Jurkat, Clone E6-1 (cell line): ENCODE measurements at places on chromosomes 16 and 17.

DNA sequence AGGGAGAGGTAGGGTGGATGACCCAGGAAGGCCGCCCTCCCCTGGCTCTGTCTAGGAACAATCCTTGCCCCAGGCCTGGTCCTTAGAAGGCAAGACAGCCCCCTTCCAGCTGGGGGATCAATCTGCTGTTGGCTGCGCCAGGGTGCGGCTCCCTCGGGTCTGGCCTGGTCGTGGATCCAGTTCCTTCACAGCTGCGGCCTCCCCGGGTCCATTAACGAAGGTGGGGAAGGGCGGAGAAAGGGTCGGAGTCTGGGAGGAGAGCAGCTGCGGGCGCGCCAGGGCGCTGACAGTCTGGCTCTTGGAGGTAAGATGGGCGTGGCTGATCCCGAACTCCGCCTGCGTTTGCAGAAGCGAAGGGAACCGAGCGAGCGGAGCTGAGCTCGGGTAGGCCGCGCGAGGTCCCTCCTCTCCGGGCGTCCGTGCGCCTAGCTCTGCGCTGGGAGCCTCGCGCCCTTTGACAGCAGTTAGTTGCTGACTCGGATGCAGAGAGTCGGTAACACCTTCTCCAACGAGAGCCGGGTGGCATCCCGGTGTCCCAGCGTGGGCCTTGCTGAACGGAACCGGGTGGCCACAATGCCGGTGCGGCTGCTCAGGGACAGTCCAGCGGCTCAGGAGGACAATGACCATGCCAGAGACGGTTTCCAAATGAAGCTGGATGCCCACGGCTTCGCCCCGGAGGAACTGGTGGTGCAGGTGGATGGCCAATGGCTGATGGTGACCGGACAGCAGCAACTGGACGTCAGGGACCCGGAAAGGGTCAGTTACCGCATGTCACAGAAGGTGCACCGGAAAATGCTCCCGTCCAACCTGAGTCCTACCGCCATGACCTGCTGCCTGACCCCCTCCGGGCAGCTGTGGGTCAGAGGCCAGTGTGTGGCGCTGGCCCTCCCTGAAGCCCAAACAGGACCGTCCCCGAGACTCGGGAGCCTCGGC lies at the start of gene HSPB9:
Gene HSPB9, plus strand, starts transcription at position 434 of the 933 bp plus-strand sequence. Its CDS starts 47 bp downstream, at position 481.
- DNase-seq = no peak

- DNase-seq = no peak
These were observed 2.0 kb upstream of the KRTAP2-3 start for GRCh38 chr17:41061964-41062363.

GRCh38 chr16:20860361-20860760 lies 39.8 kb downstream of the DCUN1D3 start:
- no peak for DNase-seq

DNA sequence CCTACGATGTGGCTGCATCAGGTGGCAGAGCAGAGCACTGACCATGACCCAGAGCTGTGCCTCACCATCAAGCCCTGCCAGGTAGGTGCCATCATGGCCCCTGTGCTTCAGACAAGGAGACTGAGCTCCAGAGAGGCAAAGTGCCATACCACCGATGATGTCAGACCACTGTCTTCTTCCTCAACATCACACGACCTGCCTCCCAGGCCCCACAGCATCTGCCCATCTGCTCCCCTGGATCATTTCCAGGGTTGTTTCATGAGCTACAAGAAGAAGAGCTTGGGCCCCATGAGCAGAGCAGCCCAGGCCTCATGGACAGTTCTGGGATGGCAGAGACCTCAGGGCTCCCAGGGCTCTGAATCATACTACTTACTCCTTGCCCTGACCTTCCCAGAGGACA lies 9.9 kb downstream of the XYLT1 start:
- no peak for DNase-seq

- DNase-seq = no peak
These were observed 11.9 kb downstream of the CTRL start for GRCh38 chr16:67919622-67920221.

DNA sequence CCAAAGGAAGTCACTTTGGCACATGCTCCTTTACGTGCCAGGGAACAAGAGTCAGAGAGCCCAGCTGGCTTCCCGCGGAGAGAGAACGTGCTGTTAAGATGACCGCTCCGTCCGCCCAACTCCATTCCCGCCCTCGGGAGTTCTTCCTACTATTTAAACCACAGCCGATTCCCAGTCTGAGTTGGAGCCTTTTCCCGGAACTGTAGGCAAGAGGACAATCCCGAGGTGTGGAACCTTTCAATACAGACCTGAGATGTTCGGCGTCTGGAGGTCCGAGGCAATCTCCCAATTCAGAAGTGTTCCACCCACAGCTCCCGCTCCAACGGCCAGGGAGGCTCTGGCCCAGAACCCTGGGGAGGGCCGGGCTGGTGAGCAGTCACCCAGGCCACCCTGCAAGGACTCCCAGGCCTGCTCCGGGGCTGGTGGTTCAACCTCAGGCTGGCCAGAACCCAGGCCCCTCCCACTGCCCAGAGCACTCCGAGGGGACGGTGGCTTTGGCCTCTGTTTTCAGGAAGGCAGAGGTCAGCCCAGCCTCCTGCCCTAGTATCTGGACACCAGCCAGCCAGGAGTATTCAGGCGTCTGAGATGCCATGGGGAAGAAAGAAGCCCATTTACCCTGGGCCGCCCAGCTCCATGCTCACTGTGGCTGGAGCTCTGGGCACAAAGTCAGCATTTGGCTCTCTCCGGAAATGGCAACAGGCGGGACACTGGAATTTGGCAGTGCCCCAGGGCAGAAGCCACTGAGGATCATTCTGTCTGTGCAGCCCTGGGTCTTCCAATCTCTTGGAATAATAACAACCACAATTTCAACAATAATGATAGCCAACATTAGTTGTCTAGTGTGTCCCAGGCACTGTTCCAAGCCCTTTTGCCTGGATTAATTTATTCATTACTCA lies 21.4 kb downstream of the EMP2 start:
- no peak for DNase-seq

- DNase-seq = no peak
These were observed 528 bp downstream of the PER1 start for GRCh38 chr17:8151641-8152111.

GRCh38 chr16:2250652-2251295 lies 613 bp downstream of the ECI1 start:
- no peak for DNase-seq

- no peak for DNase-seq
These were observed 4.7 kb downstream of the ZDHHC7 start for GRCh38 chr16:85006639-85007038.
